Stimulated activated CD4-positive, alpha-beta T cell treated with anti-CD3 and anti-CD28 coated beads, Interleukin-12 subunit alpha, Interleukin-12 subunit beta, amount 100 ng/mL, for 48 hours (primary cell): ENCODE measurements at places on chromosomes 7 and 10.
A peak's percentile ranks its signal among the peaks of the same experiment; 100 is the strongest.

DNA sequence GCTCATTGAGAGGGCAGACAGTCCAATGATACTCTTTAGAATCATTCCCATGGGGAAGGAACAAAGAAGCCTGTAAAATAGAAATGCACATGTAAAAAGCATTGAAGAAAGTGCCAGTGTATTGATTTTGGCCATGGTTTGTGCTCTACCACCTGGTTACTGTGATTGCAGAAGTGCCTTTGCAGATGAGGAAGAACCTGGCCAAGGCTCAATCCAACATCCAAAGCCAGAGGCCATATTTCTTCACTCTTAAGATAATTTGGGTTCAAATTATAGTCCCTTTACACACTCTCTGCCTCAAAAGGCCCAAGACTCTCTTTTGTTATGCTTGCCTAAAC lies 122.1 kb downstream of the EGFR start:
- no peak for DNase-seq

GRCh38 chr10:113390896-113391295 lies 162.0 kb upstream of the HABP2 start:
- DNase-seq = no peak

GRCh38 chr7:128425850-128426249 lies 16.1 kb upstream of the IMPDH1 start:
- DNase-seq = peak; percentile 87

DNA sequence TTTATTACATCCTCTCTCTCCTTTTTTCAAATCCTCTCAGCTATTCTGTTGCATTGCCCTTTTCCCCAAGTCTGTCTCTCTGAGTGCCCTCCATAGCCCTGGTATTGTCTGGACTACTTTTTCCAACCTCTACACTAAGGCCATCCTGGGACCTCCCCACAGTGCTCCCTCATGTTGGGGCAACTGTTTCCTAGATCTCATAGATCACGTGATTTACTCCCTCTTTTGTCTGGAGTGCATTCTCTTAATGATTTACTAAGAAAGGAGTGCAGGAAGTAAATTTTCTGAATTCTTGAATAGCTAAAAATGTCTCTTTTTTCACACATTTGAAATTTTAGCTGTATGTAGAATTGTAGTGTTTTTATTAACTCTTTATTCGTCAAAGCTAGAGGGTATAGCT lies 217.0 kb downstream of the PAXIP1 start:
- DNase-seq = no peak

GRCh38 chr10:45429790-45430189 lies 55.8 kb downstream of the ALOX5 start:
- no peak for DNase-seq

- DNase-seq = no peak
Observed at GRCh38 chr7:117053432-117053831, 100.1 kb downstream of the ST7 start.

DNA sequence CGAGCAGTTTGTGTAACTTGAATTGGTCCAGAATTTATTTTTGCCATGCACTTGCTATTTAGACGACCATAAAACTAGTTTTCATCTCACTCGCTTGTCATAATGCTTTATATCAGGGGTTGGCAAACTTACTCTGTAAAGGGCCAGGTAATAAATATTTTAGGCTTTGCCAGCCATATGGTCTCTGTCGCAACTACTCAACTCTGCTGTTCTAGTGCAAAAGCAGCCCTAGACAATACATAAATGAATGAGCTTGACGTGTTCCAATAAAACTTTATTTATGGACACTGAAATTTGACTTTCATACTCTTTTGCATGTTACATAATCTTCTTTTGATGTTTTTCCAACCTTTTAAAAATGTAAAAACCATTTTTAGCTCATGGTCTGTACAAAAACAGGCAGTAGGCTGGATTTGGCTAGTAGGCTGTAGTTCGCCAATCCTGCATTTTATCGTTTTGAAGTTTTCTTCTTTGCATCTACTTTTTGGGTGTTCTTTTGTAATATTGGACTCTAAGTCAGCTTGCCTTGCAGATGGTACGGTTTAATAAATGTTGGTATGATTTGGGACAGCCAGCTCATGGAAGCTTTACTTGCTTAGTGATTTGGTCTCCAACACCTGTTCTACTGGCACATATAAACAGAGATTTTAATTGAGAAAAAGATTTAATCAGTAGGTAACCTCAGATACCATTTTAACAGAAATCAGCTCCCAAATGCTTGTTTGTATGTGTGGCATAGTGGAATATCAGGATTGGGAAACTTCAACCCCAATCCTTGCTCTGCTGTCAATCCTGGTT lies 25.6 kb downstream of the SND1 start:
- DNase-seq = no peak

DNA sequence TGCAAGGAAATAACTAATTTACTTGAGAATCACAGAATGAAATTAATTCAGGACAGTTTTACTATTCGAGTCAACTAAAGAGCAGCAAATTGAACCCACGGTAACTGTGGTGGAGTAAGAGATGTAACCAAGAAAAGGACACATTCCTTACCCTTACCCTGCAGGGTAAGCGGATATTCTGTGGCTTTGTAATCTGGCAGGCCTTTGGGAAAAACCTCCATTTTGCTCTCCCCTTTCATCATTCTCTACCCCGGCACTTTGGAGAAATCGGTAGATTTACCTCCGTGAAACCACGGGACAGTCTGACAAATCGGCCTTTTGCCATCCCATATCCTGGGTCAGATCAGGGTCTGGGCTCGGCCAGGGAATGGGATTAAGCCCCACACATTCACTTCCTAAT lies 18.4 kb downstream of the RCC1L start:
- no peak for DNase-seq

DNA sequence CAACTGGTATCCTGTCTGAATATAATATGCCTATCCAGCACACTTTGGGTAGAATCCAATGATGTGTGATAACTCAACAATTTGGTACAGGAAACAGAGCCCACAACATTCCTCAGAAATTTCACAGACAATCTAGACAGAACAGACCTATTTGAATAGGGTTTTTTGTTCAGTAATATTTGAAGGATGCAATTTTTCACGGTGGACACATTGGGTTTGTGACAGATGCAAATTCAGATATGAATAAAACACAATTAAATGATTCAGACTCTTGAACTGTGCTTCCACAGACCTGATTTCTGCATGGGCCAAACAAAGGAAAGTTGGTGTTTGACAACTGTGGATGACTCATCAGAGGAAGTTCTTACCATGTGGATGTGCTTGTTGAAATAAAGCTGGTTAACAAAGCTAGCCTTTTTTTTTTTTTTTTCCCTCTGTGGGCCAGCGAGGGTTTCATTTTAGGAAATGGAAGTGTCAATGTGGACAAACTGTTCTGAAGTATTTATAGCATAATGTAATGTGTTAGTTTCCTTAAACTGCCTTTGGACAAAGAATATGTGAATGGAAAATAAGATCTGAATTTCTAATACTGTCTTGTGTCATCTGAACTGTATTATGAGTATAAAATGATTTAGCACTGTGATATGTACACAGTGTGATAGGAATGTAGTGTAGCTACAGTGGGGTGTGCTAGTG lies 43.2 kb upstream of the FAM133B start:
- no peak for DNase-seq

DNA sequence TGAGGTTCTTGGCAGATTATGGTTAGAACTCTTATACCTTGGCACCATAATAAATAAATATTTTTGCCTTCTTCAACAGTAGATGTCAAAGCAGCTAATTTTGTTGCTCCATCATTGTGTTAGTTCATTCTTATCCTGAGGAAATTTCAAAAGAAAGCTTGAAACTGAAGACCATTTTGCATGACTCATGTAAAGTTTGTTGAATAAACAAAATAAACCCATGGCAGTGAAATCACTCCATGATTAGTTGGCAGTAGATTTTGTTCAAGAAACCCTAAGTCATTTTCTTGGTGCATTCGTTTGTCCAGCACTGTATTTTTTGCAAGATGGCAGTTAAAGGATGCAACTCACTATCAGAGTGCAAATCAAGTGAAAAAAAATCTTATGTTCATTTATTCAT lies 91.6 kb downstream of the HECW1 start:
- DNase-seq = no peak

- DNase-seq = peak; percentile 10
Observed at GRCh38 chr10:97321032-97321803, 2.1 kb downstream of the FRAT1 start.

DNA sequence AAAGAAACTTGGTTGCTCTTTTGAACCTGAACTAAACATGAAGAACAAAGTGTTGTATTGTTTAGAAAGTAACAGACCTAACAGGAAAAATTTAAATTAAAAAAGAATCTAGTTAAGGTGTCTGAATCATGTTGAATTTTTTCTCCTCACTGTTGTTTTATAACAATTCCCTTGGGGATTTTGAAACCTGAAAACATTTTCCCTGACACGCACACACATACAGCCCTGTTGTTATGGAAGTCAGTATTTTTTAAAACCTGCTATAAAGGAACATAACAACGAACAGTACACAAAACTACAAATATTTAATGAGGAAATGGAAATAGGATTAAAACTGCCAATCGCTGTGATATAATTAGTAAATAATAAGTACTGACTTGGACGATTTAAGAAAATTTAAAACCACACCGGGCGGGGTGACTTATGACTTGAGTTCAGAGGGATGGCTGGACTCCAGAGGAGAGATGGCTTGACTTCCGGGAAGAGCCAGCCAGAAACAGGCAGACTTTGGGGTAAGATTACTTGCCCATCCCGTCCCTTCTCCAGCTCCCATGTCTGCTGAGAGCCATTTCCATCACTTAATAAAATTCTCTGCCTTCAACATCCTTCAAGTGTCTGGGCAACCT lies 16.2 kb upstream of the SPOCK2 start:
- DNase-seq = no peak

DNA sequence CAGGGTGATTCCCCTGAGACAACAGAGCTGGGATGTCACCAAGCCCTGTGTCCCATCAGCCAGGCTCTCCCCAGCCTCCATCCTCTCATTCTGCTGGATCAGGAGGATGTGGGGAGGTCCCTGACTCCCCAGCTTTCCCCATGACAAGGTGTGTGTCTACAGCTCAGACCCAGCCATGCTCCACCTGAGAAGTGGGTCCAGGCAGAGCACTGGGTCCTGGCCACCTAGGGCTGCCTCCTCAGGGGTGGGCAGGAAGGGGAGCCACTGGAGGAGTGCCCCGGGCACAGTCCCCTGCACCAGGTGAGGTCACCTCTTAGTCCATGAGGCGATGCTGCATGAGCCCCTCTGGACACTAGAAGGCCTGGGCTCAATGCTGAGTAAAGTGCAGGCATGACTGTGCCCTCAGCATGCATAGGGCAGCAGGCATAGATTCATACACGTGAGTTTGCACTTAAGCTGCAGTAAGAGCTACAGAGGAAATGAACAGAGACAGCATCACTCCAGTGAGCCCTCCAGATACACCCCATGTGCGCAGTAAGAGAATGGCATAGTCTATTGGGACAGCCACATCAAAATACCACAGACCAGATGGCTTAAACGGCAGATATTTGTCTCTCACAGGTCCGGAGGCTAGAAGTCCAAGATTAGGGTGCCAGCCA lies 48.3 kb downstream of the ALOX5 start:
- no peak for DNase-seq

DNA sequence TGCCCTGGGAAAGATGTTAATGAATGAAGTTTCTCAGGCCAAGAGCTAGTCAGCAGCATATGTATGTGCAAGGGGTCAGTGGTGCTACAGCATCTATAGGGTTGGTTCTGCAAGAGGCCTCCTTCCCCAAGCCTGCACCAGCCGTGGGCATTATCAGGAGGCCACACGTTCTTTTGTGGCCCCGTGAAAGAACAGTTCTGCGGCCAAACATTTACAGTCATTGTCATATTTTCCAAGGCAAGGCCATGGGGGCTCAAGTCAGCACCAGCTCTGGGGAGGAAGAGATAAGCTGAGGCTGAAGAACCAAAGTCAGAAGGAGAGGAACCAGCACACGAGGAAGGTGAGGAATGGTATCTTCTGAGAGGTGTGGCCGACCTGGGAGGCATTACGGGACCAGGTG lies 54.4 kb upstream of the TMEM72 start:
- DNase-seq = no peak

- DNase-seq = no peak
Observed at GRCh38 chr10:72126184-72126871, 38.0 kb upstream of the SPOCK2 start.

- no peak for DNase-seq
Observed at GRCh38 chr7:2069472-2069860, 163.3 kb downstream of the MAD1L1 start.

DNA sequence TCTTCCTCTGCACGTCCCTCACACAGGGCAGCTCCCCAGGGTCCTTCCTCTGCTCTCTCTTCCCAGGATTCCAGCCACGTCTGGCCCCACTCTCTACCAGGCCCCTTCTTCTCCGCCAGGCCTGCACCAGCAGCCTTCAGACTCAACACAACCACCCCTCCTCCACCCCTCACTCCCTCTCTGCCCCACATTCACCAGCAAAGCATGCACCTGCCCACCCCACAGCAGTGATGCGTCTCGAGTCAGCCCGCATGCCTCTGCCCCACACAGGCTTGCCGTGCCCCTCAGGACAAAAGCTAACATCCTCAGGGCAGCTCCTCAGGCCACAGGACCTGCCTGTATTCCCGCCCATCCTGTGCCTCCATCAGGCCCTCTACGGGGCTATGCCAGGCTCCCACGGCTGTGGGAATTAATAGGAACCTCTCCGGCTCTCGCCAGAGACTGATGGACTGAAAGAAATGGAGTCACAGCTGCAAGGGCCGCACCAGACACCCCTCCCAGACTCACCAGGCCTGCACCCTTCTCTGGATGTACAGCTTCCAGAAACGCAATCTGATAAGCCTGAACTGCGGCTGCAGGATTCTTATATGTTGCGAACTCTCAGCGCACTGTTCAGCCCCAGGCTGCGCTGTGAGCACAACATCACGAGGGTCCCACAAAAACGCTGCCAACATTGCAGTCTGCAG lies 100.1 kb downstream of the CYTH3 start:
- no peak for DNase-seq

- no peak for DNase-seq
Observed at GRCh38 chr10:76436401-76436811, 1005.0 kb downstream of the LRMDA start.

- DNase-seq = no peak
Observed at GRCh38 chr7:42907316-42907715, 4.6 kb downstream of the C7orf25 start.

GRCh38 chr10:121607310-121608055 lies 9.2 kb upstream of the FGFR2 start:
- no peak for DNase-seq

- DNase-seq = no peak
Observed at GRCh38 chr7:71539615-71540014, 407.7 kb downstream of the GALNT17 start.

DNA sequence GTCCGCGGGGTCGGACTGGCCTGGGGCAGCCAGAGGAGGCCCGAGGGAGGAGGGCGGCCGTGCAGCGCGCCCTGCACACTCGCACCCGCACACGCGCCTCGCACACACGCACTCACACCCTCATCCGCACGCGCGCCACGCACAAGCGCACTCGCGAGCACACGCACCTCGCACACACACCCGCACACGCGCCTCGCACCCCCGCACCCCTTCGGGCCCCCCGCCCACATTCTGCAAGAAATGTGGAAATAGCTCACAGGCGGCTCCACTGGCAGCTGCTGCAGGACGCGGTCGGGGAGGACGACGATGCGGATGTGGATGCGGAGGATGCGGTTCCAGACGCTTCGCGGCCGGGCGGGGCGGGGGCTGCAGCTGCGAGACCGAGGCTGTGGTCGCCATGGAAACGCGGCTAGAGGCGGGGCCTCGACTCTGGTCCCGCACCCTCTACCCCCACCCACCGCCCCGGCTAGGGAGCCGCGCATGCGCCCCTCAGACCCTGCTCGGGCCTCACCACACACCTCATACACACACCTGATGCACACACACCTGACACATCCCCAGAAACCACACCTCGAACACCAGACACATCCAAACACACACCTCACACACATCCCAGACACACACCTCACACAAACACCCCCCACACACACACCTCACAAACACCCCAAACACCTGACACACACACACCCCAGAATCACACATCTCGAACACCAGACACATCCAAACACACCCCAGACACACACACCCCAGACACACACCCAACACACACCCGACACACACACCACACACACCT lies at the start of gene CALY:
Gene CALY, minus strand, starts transcription at position 320 of the 793 bp plus-strand sequence. CDS start 7,907 bp downstream, outside the sequence.
- DNase-seq = peak; percentile 37
